ENCODE measurements at places on chromosomes 3 and 15.

DNA sequence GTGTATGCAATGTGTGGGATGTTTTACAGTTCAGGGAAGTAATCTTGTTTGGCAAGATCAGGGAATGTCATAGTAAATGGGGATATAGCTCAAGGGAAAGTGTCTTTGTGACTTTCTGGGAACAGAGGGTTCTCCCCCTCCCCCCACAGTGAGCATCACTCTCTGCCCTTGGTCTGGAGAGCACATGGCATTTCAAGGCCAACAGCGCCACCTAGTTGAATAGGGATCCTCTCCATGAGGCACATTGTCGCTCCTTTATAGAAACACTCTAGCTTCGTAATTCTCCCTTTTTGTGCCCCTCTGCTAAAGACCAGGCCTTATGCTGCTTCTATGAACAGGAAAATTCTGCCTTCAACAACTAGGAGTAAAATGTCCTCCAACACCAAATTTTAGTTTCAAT, 37.1 kb upstream of the ARNT2 start:
- no peak for DNase-seq

- no peak for DNase-seq
Observed at GRCh38 chr3:3552761-3553160, 246.5 kb upstream of the LRRN1 start.

DNA sequence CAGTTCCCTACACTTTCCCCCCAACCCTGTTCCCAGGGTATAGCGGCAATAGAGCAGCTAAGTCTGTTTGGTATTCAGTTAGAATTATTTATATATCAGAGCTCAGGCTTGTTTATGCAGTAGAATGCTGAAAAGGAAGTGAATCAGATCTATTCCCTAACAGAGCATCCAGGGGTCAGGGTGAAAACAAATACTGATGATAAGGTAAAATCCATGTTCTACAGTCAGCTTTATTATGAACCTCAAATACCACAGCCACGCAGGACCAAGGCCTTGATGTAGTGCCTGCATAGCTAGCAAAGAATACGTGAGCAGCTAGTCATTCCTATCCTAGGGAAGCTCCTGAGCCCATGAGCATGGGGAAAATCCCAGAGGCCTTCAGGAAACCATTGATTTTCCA, 229.7 kb upstream of the ICE2 start:
- no peak for DNase-seq

DNA sequence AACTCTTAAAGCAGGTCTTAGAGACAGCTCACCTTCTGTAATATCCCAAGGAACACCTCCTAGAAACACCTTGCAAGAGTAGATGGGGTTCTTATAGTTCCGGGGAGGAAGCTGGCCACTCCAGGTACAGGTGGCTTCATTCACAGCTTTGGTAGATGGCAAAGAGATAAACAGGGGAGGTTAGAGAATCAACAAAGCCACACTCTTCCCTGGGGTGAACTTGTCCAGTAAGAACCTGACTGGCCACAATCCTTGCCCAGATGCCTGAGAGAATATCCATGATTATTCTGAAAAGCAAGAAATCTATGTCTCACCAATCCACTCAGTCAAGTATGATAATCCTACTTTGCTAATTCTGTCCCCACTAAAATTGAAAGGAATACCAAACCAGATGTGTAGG, 13.6 kb upstream of the RPS17 start:
- DNase-seq = no peak

All from CD4-positive, alpha-beta T cell treated with Interleukin-2 at 100 ng/mL for 4 hours (primary cell).